Brain microvascular endothelial cell (primary cell): ENCODE measurements at places on chromosomes 11 and 22.

DNA sequence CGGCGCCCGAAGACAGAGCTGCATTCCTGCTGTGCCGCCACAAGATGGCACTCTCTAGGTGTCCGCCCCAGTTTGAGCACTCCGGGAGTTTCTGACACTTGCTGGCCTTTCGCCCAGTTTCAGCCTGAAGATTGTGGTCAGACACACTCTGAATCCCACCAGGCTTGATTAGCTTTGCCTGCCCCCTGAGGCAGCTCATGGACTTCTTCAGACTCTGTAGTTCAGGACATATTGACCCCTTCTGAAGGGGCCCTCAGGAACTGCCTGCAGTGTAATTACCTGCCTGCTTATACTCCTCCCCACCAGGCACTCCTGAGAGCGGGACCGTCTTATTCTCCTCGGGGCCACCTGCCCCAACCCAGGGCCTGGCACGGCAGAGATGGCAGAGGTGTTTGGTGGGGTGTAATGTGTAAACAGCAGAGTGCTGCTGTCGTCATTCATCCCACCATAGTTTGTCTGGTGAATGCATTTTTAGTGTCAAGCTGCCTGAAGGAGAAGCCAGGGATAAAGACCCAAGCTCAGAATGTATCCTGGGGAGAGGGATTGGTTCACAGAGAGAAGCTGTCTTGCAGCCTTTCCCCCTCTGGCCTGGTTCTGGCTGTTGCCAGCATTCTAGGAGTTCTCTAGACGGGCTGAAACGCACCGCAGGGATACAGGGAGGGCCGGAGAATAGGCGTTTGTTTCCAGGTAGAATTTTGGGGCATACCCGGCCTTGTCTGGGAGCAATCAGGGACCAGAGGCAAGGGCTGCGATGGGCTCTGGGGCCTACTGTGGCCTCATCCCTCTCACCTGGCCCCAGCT, 46.4 kb downstream of the EIF3F start:
- DNase-seq: peak; percentile 69

- no peak for DNase-seq
Measured at GRCh38 chr11:105693075-105693759, 83.3 kb downstream of the GRIA4 start.

DNA sequence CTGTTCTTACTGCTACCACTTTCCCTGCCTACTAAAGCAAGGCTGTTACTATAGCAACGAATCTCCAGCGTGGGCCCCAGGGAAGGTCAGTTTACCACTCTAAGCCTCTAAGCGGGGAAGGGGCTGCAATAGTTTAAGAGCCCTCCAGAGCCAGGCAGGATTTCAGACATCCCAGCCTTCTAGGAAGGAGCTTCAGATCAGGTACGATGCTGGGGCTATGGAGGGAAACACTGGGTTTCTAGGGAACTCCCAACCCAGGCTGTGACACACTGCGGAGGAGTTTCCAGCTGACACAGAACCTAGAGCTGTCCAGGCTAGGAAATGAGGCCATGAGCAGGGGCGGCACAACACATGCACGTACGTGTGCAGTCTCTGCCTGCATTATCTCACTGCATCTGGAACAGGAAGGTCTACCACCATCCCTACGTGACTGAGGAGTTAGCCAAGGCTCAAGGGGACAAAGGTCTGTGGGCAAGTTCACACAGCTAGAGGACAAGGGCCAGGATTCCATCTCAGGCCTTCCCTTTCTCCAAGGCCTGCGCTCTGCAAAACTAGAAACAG, 20.4 kb downstream of the HPS4 start:
- DNase-seq: no peak

DNA sequence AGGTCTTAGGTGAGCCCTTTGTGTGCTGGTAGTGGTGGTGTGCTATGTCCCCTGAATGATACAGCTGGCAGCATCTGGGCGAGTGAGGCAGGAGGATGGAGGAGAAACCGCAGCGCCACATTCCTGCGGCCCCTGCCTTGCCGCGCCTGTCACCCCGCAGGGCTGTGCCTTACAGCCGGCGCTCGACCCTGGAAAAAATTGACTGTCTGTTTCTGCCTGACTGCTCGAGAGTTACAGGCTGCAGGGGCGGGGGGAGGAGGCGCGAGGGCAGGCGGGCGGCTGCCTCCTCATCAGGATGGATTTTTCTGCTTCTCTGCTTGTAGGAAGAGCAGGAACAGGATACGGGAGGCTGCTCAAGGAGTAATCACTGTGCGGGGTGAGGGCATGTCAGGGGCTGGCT, 443.4 kb downstream of the MIAT start:
- peak; percentile 58 for DNase-seq

GRCh38 chr11:4495487-4495886, 13.0 kb downstream of the OR52K1 start:
- no peak for DNase-seq

GRCh38 chr11:32935462-32936029, 42.9 kb downstream of the QSER1 start:
- no peak for DNase-seq

- DNase-seq: no peak
Measured at GRCh38 chr11:23320131-23320530, 459.9 kb upstream of the CCDC179 start.

- DNase-seq: no peak
Measured at GRCh38 chr22:17120281-17120680, 879 bp downstream of the TMEM121B start.

DNA sequence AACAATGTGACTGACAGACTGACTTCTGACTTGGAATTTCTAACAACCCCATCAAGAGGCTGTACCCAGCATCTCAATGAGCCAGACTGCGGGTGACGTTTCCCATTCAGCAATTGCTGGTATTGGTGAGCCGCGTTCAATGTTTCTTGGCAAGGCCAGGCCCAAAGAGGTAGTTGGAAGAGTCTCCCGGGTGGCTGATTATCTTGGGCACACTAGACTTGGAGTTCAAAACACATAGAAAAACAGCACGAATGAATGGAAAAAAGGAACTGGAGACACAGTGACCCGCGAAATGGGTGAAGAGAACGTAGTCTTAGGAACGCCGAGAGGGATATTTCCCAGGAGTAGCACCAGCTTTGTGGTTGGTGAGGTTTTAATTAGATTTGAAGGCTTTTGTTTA, 115.7 kb downstream of the RPS6KA4 start:
- no peak for DNase-seq

- no peak for DNase-seq
Measured at GRCh38 chr11:105790840-105791239, 181.0 kb downstream of the GRIA4 start.

DNA sequence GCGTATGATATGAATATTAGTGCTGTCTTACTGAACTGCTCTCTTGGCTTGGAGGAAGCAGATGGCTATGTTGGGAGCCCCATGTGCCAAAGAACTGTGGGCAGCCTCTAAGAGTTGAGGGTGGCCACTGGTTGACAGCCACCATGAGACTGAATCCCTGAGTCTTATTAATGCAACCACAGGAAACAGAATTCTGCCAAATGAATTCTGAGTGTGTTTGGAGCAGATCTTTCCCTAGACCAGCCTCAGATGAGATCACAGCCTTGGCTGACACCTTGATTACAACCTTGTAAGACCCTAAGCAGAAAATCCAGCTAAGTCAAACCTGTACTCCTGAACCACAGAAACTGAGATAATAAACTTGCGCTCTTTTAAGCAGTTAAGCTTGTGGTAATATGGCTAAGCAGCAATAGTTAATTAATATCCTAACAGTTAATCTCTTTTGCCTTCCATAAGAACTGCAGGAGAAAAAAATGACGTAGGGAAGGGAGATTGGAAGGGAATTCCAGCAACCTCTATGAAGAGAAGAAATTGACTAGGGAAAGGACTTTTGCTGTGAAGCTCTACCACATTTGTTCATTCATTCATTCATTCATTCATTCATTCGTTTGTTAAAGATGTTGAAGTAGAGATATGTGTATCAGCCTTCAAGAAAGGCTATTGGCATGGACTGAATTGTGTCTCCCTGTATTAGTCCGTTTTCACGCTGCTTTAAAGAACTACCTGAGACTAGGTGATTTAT, 26.8 kb downstream of the ADM start:
- no peak for DNase-seq

DNA sequence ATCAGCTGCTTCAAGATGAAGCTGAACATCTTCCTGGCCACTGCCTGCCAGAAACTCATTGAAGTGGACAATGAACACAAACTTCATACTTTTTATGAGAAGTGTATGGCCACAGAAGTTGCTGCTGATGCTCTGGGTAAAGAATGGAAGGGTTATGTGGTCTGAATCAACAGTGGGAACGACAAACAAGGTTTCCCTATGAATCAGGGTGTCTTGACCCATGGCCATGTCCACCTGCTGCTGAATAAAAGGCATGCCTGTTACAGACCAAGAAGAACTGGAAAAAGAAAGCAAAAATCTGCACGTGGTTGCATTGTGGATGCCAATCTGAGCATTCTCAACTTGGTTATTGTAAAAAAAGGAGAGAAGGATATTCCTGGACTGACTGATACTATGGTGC, 22.2 kb upstream of the BIRC3 start:
- no peak for DNase-seq

DNA sequence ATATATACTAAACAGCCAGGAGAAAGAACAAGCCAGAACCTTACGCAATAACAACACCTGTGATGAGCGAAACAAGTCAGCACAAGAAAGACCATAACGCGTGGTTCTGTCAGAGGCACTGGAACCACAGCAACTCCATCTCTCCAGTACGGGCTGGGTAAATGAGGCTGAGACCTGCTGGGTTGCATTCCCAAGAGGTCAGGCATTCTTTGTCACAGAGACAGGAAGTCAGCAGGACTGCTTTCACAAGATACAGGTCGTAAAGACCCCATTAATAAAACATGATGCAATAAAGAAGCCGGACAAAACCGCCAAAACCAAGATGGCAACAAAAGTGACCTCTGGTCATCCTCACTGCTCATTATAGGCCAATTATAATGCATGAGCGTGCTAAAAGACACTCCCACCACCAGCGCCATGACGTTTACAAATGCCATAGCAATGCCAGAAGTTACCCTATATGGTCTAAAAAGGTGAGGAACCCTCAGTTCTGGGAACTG, 21.7 kb downstream of the TPST2 start:
- no peak for DNase-seq

DNA sequence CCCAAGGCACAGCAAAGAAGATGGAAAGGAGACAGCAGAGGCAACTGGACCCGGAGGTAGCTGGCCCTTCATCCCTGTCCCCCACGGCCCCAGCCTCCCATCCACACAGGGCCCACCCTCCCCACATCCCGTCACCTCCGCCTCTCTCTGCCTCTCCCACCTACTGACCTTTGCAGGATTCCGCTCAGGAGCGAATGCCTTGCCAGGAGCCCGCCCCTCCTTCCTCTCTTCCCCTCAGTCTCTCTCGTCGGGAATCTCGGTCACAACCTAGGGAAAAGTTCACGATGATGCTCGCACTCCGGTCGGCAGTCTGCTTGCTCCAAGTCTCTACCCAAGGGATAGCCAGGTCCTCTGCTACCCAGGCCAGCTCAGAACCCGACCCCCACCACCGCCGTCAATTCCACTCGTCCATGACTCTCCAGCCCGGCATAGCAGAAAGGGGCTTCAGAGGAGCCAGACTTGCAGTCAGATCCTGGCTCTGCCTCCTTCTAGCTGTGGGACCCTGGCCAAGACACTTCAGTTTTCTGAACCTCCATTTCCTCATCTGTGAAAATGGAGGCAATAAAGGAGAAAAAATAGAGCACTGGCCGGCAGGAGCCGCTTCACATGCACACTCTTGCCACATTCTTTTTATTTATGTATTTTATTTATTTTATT, 10.2 kb downstream of the AHNAK start:
- no peak for DNase-seq

DNA sequence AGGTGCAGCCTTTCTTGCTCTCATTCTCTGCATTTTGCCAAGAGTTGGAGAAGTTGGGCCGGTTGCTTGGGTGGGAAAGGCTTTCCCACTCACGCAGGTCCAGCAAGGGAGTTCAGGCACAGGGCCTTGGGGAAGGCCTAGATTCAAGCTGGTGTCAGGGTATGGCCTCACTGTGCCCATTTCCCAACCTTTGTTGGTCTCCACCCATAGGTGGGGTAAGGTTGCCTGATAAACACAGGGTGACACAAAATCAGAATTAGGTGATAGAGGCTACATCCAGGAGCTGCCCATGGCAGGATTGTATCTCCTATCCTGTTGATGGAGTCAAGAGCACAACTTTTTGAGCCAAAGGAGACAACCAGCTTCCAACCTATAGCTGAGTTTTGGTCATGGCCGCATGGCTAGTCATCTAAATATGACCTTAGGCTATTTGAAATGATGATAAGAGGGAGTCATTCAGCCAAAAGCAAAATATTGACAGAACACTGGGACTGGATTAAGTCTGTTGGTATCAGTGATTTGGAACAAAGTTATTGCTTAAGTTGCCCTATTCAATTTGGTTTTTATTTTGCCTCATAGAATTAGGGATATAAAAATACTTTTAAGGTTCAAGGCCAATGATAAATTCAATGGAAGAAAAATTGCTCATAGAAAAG, 20.9 kb downstream of the CAT start:
- DNase-seq: no peak

GRCh38 chr11:35619855-35620640, 1.8 kb downstream of the FJX1 start:
- peak; percentile 49 for DNase-seq

- DNase-seq: no peak
Measured at GRCh38 chr11:107856981-107857517, 1.5 kb downstream of the SLC35F2 start.

GRCh38 chr11:79919350-79919749, 478.5 kb upstream of the TENM4 start:
- no peak for DNase-seq

DNA sequence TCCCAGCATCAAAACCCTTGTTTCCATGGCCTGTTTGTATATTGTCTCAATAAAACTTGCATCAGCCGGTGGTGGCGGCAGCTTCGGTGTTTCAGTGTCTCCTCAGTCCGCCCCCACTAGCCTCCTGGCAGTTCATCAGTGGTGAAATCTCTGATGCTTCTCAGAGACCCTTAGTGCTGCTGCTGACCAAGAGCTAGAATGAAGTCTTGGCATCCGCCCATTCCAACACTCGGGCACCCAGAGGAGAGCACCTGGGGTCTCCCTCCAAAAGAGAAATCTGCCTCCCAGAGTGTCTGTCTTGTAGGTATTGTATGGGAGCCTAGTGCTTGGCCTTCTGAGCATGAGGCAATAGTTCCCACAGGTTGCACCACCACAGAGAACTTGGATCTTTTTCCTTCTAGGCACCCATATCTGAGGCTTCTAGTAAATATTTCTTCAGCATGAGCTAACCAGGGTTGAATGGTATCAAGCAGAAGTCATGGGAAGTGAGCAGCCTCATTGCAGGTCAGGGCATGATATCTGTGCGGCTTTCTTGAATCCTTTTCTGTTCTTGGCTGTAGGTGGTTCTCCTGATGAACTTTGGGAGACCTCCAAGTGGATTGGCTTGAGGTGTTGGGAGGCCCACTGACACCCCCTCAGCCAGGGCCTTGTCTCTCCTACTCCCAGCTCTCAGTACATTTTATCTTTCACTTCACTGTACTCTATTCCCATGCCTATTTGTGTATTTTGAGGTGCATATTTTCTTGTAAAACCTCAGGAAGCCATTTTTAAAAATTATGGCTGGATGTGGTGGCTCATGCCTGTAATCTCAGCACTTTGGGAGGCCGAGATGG, 13.2 kb upstream of the AIFM3 start:
- DNase-seq: no peak

DNA sequence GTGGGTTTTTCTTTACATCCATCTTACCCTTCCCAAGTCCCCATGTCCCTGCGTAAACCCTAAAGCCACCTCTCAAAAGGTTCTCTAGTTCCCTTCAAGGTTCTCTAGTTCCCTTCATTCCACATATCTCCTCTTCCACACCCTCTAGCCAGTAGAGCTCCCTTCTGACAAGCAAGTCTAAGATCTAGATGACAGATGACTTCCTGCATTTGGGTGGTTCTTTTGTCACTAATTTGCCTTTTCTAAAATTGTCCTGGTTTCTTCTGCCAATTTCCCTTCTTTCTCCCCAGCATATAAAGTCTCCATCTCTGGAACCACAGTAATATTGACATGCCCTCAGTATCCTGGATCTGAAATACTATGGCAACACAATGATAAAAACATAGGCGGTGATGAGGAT, 7.8 kb downstream of the CD3E start:
- no peak for DNase-seq
